ENCODE measurements at places on chromosomes 2 and 18.

DNA sequence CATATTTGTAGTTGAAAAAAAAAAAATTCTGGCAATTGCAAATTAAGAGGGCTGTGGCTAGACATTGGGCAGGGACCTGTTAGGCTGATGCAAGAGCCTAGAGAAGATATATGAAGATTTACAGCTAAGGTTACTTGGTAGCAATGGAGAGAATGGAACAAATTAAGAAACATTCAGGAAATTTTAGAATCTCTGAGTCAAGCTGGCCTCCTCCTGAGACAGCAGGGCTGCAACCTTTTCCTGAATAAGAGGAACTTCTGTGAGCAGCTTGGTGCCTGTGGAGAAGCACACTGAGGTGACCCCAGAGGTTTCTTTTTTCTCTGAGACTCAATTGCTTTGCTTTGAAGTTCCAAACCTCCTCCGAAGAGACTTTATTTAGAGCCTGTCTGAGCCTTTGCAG, 118.6 kb upstream of the LRATD1 start:
- no peak for DNase-seq

- DNase-seq: peak; percentile 52
These were observed at the start of gene SCG2 for GRCh38 chr2:223601932-223602666. TSS of gene SCG2 (minus strand) at chr2:223602361. CDS start at chr2:223599282, 3,079 bp downstream.

GRCh38 chr2:178949584-178949983, 100.4 kb downstream of the CCDC141 start:
- DNase-seq: no peak

- no peak for DNase-seq
These were observed 133.1 kb downstream of the NEDD4L start for GRCh38 chr18:58177004-58177717.

- no peak for DNase-seq
These were observed 275.5 kb downstream of the CDH19 start for GRCh38 chr18:66328296-66328878.

GRCh38 chr18:70553936-70554260, 265.1 kb downstream of the SOCS6 start:
- no peak for DNase-seq

DNA sequence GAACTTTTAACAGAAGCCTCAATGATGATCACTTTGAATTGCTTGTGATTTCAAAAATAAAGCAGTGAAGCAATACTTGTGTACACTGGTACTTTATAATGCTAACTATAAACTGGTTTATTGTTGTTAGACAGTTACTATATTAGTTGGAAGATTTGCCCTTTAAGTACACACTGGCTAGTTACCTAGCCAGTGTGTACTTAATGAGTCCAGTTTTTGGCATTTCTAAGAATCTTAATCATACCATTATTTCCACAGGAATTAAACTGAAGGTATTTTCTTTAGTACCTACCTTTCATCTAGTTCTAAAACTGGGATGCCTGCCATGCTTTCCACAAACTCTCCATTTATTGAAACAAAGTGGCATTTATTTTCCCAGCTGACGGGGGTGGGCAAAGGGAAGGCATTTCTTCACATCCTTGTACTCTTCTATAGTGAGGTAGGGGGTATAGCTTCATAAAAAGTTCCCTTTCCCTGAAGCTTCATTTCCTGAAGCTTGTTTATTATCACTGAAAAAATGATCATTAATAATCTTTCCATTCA, 49.9 kb downstream of the UGP2 start:
- no peak for DNase-seq

GRCh38 chr2:128602038-128602698, 283.5 kb upstream of the HS6ST1 start:
- DNase-seq: no peak

- no peak for DNase-seq
These were observed 189.1 kb downstream of the WDPCP start for GRCh38 chr2:63399156-63399555.

DNA sequence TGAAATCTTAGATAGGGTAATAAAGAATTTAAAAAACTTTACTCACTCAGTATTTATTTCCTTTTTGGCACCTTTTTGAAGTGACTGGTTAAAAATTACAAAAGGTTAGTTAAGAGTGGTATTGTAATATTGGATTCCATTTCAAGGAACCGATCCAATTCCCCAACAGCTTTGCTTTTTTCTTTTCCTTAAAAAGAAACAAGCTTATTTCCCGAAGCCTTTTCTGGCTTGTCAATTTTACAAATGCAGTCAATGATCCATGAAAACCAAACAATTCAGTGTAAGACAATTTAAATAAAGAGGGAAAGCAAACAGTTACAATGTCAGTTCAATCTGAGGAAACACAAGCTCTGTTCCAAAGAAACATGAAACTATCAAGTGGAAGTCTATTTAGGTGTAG, 200.2 kb downstream of the RIT2 start:
- no peak for DNase-seq

GRCh38 chr2:224584785-224585210, 365 bp downstream of the CUL3 start:
- no peak for DNase-seq

DNA sequence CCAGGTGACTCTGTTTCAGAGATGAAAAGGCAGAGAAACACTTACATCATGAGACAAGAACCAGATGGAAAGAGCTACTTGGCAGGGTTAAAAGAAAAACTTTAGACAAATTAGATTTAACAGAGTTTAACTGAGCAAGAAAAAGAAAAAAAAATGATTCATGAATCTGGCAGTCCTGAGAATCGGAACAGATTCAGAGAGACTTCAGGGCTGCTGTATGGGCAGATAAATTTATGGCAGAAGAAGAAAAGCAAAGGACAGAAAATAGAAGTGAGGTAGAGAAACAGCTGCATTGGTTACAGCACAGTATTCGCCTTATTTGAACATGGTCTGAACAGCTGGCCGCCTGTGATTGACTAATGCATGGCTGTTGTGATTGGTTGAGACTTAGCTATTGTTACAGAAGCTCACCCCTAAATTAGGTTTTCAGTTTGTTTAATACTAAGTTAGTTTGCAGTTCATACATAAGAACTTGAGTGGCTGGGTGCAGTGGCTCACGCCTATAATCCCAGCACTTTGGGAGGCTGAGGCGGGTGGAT, 43.0 kb upstream of the RHOB start:
- DNase-seq: no peak

- DNase-seq: no peak
These were observed 99.8 kb downstream of the PDE11A start for GRCh38 chr2:177972782-177973181.

DNA sequence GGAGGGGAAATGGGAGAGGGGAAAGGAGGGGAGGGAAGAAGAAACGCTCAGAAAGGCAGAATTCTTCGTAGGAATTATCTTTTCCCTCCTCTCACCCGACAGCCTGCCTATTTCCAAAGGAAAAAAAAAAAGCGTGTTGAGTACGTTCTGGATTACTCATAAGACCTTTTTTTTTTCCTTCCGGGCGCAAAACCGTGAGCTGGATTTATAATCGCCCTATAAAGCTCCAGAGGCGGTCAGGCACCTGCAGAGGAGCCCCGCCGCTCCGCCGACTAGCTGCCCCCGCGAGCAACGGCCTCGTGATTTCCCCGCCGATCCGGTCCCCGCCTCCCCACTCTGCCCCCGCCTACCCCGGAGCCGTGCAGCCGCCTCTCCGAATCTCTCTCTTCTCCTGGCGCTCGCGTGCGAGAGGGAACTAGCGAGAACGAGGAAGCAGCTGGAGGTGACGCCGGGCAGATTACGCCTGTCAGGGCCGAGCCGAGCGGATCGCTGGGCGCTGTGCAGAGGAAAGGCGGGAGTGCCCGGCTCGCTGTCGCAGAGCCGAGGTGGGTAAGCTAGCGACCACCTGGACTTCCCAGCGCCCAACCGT, at the start of gene GAD1:
GAD1 (plus strand) TSS at position 384 of the 589 bp plus-strand sequence. CDS start 1,705 bp downstream, outside the sequence.
- DNase-seq: no peak

DNA sequence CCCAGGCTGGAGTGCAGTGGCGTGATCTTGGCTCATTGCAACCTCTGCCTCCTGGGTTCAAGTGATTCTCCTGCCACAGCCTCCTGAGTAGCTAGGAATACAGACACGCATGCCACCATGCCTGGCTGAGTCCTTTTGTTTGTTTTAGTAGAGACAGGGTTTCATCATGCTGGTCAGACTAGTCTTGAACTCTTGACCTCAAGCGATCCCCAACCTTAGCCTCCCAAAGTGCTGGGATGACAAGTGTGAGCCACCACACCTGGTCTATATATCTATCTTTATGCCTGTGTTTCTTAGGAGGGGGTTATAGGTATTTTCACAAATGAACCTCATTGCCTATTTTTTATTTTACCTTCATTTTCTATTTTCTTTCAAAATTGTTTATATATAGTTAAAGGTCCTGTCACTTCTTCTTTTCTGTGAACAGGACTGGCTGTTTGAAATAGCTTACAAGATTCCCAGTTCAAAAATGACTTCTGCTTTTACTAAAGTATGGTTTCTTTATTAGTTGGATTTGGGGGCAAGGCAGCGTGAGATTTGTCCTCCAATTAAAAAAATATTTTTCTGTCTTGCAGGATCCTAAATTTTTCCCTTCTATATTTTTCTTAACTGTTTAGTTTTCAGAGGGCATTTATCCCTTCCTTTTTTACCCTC, 16.4 kb upstream of the MARCHF7 start:
- no peak for DNase-seq

DNA sequence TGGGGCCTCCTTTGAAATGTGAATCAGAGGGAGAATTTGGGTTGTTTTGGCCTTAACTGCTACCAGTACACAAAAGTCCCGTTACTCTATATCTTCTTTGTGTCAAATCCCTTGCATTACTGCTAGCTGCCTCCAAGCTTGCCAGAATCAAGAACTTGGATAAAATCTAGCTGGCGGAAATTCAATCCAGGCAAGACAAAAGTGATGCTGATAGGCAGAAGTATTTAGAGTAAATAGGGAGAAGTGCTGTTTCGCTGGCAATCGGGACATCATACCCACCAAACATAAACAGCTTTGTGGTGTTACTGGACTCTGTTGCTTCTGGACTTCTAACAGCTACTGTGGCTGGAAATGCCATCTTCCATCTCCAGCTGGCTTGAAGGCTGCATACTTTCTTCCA, 2.5 kb downstream of the IFIH1 start:
- no peak for DNase-seq

- DNase-seq: no peak
These were observed 18.9 kb downstream of the GPR35 start for GRCh38 chr2:240644171-240644651.

- DNase-seq: no peak
These were observed 63.5 kb upstream of the FZD7 start for GRCh38 chr2:201969938-201970785.

DNA sequence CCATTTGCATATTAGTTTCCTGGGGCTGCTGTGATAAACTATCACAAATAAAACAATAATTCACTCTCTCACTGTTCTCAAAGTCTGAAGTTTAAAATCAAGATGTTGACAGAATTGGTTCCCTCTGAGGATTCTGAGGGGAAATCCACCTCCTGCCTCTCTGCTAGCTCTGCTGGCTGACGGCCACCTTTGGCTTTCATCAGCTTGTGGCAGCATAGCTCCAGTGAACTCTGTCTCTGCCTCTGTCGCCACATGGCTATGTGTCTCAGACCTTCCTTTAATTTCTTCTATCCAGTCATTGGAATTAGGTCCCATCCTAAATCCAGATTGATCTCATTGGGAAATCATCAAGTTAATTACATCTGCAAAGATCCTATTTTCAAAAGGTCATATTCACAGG, 38.9 kb upstream of the TRIM43 start:
- DNase-seq: no peak

- no peak for DNase-seq
These were observed 36.7 kb downstream of the HDAC4 start for GRCh38 chr2:239363946-239364637.

GRCh38 chr2:199336546-199336945, 121.2 kb downstream of the SATB2 start:
- DNase-seq: no peak

DNA sequence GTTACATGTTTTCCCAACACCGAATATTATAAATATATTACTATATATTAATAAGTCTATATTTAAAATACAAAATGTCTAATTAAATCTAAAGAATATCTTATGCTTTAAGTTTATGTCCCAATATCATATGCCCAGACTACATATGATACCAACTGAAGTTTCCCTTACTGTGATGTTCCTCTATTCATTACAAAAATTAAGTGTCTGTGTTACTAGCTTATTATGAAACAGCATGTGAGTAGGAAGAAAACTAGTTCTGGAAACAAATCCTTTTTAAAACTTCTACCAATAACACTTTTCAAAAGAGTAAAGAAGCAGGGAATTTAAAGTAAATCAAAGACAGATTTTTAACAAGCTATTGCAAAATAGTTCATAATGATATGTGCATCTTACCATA, 17.8 kb downstream of the HNRNPLL start:
- no peak for DNase-seq

GRCh38 chr2:11014026-11014425, 102.3 kb downstream of the KCNF1 start:
- DNase-seq: no peak

DNA sequence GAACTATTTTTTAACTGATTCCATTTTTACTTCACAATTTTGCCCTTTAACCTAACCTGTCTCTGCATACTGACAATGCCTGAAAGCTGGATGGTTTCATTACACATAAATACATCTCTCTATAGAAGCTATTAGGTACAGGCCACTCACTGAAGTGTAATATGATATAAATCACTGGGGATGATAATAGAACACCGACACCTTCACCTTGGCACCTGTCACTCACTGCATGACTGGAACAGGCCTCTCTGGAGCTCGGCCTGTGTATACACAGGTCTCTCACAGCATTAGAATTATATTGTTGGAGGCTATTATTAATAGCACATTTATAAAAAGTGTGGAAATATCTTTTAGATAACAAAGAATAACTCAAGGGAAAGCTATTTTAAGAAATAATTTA, 138.2 kb downstream of the TMEM131 start:
- DNase-seq: no peak

GRCh38 chr2:162890690-162891311, 52.2 kb upstream of the KCNH7 start:
- DNase-seq: no peak

DNA sequence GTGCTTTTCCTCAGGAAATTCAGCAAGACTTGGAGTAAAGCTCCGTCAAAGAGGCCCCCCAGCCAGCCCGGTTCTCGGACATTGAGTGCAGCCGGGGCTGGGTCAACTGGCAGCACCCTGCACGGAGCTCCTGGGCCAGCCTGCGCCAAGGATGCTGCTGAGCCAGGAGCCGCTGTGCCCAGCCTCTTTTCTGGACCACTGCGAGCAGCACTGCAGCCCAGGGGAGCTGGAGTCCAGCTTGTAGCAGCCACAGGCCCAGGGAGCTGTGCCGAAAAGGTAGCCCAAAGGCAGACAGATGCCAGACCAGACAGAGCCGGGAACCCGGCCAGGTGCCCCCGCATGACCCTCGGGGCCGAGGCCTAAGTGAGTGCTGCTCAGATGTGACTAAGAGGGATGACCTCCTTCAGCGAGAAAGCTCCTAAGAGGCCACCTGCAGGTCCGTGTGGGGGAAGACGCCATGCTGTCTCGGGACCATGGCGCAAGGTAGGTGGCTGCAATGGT, 7.3 kb downstream of the CLHC1 start:
- DNase-seq: no peak

GRCh38 chr2:30188292-30188691, 41.5 kb downstream of the YPEL5 start:
- DNase-seq: no peak

GRCh38 chr2:233307565-233307964, at the start of gene SAG:
TSS of gene SAG (plus strand) at chr2:233307816. CDS start at chr2:233309190, 1,374 bp downstream.
- no peak for DNase-seq

- DNase-seq: no peak
These were observed 6.2 kb downstream of the NAB1 start for GRCh38 chr2:190655113-190655512.
